ENCODE measurements at places on chromosomes 13 and 19. TPM values are rescaled to one million over a fixed set of nuclear protein-coding genes. Genes with fewer than 3 reads are reported as not detected.

GRCh38 chr19:47141695-47142094, 11.1 kb downstream of the SAE1 start:
- DNase-seq = no peak

- no peak for DNase-seq
Observed at GRCh38 chr19:791567-792305, 5.5 kb upstream of the PTBP1 start.

GRCh38 chr13:33119856-33120543, 103.8 kb downstream of the KL start:
- no peak for DNase-seq

GRCh38 chr19:518598-519231, 11.4 kb downstream of the TPGS1 start:
- DNase-seq = peak; percentile 50

VN1R2 gene
- not detected for total RNA-seq

CLIP3 gene
- total RNA-seq = 1.7 TPM

DNA sequence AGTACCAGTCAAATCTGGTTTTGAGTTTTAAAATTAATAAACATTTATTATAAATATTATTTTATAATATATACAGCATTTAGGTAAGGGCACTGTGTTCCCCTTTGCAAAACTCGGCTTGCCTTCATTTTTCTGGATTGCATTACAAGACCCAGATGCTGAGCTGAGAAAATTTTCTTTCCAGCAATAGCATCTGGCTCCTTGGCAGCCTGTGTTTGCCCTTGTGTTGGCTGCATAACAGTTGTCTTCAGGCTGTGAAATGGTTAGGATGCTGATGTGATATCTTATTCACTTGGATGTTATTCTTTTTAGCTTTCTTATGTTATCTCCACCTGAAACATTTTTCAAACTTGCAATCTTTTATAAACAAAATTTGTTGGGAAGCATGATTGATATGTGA, 784.4 kb downstream of the DACH1 start:
- no peak for DNase-seq

NLRP4 gene
- not detected for total RNA-seq

GRCh38 chr13:49190901-49191300, 29.2 kb upstream of the MLNR start:
- DNase-seq = no peak
